ENCODE measurements at places on chromosomes 5 and 9.

GRCh38 chr5:139205124-139205523 is 7.0 kb upstream of the SIL1 start:
- DNase-seq = no peak

DNA sequence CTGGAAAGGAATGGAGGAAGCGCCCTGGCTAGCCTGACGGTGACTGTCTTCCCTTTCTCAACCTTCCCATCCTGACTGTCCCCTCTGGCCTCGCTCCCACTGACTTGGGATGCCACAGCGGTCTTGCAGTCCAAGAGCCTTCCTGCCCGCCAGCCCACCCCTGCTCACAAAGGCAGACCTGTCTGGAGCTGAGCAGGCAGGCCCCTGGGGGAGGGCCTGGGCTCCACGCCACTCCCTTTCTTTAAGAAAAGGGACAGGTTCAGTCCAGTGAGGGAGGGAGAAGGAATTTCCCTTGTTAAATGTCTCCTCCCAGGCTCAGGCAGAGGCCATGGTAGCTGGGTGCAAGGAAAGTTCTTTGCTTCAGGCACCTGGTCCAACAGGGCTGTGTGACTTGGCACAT is 18.1 kb downstream of the FGF1 start:
- DNase-seq = no peak

DNA sequence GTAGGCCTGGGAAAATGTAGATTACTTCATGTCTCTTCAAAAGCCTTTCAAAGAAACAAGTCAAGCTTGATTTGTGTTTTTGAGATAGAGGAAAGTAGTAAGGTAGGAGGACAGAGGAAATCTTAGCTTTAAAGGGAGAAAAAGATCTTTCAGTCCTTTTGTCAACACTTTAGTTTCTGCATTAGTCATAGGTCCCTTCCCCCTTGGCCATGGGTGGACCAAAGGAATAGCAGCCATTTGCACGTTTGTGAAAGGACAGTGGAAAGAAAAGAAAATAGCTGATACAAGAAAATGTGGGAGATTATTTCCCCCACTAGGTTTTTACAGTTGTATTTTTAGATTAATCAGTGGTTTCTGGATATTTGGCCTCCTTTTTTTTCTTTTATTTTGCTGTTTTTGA is 121.9 kb upstream of the GRHPR start:
- no peak for DNase-seq

DNA sequence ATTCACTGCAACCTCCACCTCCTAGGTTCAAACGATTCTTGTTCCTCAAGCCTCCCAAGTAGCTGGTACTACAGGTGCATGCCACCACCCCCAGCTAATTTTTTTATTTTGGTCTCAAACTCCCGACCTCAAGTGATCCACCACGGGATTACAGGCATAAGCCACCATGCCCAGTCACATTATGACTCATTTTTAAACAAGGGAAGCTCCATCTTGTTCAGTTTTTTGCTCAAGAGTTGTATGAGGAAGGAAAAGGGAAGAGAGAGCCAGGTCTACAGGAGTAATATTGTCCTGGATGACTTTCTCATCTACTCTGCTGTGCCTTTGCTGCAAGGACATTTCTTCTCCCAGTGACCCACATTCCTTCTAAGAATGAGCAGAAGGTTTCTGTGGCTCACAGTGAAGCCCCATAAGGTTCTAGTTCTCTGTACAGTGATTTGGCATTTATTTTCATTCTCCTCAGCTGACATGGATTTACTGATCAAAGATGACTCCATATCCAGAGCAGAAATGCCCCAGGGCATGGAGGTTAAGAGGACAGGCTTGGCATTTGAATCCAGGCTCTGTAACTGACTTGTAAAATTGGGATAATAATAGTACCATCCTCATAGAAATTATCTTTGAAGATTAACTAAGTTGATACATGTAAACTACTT is 153.5 kb downstream of the CDH6 start:
- no peak for DNase-seq

DNA sequence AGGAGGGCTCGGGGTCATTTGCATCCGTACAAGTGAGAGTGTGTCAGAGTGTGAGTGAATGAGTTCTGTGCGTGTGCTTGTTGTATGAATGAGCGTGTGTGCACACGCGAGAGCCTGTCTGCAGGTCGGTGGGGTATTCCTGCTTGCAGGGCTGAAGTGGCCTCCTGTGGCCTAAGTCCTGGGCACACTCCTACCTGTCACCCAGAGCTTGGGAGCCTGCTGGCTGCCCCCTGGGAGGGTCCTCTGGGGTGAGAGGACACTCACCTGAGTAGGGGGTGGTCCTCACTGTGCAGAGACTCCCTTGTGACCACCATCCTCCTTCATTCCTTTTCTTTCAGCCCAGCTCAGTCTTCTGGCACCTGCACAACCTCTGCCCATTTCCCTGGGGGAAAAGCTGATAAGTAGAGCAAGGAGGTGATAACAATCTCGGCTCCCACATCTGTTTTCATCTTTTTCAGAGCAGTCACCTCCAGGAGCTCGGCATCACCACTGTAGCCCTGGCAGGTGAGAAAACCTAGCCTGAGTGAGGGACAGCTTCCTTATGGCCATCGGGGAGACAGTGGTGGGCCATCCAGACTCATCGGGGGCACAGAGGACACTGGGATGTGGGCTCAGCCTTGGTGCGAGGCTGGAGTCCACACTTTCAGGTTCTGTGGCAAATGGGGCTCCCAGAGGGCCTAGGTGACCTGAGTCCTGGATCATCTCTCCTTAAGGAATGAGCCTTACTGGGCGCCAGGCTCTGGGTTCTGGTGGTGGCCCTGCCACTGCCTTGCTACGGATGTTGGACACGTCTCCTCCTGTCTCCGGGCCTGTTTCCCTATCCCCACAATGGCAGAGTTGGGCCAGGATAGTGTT is 38.7 kb upstream of the SYNPO start:
- DNase-seq = no peak
